ENCODE measurements at places on chromosomes 12 and 14.

DNA sequence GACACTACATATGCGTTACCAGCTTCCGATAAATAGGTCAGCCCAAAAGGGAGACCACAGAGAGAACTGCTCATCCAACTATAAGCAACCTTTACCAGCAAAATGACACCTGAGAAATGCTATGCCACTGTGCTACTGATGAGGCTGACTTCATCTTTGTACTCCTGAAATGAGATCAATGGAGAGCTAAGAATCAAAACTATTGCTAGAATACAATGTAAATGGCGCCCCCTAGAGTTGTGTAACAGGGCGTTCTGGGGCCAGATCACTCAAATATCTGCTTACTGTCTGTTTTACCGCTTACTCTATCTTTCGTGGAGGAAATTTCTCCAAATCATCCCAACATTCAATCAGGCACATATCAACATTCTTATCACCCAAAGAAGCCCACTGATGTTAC lies 4.6 kb downstream of the ZNF384 start:
- no peak for DNase-seq

DNA sequence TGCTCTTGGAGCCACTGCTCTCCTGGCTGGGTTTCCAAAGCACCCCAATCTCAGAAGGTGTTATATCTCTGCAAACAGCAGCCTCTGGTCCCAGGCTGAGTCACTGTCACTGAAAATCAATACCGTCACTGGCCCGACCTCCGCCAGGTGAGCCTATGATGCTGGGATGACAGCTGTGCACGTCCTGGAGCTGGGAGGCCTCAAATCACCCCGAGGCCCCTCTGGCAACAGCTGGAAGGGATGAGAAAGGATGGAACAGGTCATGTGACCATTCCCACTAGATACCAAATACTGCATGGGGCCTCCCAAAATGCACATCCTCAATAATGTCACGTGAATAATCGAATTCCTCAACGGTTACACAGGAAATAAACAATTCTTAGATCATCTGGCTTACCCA lies 190.8 kb downstream of the TTC7B start:
- no peak for DNase-seq

GRCh38 chr12:51855586-51856428 lies 7.3 kb upstream of the FIGNL2 start:
- peak; percentile 84 for DNase-seq

- no peak for DNase-seq
Observed at GRCh38 chr12:7444076-7444475, at the start of gene CD163L1. Gene CD163L1, minus strand, starts transcription at chr12:7444153. Its CDS starts 26 bp downstream, at chr12:7444127.

GRCh38 chr12:66500841-66501240 lies 178.0 kb downstream of the GRIP1 start:
- DNase-seq, result no peak

GRCh38 chr12:130474599-130475269 lies 137.0 kb downstream of the PIWIL1 start:
- DNase-seq, result no peak

- DNase-seq, result no peak
Observed at GRCh38 chr12:25924491-25925001, 33.9 kb upstream of the RASSF8 start.

DNA sequence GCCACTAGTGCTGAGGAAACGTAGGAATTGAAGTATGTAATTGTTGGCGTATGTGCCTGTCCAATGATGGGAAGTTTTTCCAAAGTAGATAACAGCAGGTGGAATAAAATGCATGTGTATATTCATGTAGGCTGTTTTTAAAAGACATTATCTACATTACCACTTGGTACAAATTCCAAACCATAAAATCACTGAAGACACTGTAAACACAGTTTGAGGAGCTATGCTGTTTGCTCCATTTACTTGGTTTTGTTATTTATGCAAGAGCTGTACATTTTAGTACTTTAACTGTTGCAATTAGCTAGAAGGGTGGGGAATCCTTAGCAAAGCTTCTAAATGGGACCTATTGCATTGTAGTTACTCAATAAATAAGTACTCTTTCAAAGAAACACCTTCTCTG lies 274.5 kb upstream of the DIO2 start:
- no peak for DNase-seq

DNA sequence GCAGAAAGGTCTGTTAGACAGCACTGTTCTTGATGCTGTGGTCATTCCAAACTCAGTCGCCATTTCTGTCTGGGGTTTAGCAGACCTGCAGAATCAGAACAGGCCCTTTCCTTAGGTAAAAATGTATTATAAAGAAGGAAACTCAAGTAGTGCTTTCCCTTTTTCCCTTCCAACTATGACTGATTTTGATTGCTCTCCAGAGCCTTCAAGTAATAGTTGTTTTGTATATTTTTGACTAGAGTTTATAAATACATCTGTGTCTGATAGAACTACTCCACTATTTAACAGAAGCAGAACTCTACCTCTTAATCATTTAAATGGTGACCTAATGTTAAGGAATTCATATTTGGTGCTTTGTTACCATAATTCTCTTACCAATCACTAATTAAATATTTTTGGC lies 74.0 kb downstream of the WNK1 start:
- no peak for DNase-seq

- no peak for DNase-seq
Observed at GRCh38 chr14:51626185-51626584, 25.5 kb upstream of the FRMD6 start.

GRCh38 chr12:63937378-63938316 lies 93.1 kb downstream of the SRGAP1 start:
- DNase-seq, result no peak

DNA sequence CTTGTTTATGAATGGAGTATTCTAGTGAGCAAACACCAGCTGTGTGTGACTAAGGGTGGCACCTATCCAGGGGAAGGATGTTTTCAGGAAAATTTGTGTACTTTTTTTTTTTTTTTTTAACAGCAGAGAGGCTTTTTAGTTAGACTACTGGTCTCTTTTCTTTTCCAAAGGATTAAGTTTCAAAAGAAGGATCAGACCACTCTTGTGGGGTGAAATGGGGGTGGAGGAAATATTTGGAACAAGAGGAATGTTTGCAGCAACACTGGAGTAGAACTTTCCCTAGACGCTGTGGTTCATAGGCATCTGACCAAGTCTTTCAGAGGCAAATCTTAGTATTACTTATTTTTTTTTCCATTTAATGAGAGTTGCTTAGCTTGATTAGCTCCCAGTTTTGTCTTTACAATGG lies 21.1 kb downstream of the NUBPL start:
- no peak for DNase-seq

DNA sequence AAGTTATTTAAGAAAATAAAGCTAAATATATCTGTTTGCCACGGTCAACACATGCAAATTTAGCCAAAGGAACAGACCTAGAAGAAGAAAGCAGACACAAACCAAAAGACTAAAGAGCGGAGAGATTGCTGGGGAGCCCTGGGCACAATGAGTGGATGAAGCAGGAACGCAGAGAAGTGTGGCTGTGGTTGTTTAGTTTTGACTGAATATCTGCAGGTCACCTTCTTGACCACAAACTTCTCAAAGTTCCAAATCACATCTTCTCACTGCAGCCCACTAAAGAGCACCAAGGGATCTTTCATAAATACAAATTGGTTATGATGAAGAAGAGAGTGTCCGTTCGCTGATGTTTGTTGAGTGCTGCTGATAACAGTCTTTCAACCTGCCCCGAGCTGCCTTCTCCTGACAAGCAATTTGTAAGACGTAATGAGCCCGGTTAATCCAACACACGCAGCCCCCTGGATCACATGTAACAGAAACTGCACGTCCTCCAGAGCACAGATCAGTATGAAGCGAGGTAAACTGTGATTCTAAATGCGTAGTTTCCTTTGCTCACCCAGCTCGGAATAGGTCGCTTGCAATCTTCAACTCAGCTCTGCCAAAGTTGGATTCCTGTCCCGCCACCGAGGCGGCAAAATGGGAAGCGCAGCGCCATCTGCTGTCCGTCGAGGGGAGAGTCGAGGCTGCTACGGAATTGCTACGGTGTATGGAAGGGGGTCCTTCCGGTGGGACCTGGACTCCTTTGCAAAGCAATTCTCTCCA lies 120.8 kb downstream of the GXYLT1 start:
- DNase-seq, result peak; percentile 92

DNA sequence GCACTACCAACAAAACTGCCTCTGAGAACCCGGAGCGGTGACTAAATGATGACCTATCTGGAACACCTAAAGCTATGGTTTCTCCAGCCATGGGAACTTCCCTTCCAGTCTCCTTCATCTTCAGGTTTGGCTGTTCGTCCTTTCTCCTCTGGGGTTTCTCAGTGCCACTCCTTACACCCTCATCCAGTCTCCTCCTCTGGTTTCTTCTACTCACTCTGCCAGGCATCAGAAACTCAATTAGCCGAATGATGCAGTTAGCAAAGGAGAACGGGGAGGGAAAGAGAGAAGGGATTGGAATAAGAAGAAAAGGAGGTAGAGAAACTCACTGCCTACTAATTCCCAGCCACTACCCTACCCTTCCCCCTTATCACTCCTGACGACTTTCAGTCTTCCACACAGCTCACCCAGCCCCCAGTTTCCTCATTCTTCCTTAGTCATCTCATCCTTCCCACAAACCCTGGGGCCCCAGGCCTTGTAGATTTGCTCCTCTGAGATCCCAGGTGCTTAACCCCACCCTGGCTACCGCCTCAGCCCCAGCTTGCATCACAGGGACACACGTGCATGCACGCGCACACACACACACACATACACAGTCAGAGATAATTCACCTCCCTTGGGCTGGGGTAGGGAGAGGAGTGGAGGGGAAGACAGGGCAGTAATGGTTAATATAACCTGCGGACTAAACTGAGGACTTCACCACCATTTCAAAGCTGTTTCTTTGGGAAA lies 13.0 kb downstream of the FGD6 start:
- peak; percentile 54 for DNase-seq

DNA sequence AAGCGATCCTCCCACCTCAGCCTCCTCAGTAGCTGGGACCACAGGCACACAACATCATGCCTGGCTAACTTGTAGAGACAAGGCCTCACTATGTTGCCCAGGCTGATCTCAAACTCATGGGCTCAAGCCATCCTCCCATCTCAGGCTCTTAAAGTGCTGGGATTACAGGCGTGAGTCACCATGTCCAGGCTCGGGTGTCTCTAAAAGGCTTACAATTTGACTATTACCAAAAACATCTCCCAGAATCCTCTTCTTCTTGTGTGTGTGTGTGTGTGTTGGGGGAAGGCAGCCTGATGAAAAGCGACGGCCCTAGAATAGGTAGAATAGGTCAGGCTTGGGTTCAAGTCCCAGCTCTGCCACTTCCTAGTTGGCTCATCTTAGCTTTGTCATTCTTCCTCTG lies 16.8 kb downstream of the MSI1 start:
- DNase-seq, result no peak

DNA sequence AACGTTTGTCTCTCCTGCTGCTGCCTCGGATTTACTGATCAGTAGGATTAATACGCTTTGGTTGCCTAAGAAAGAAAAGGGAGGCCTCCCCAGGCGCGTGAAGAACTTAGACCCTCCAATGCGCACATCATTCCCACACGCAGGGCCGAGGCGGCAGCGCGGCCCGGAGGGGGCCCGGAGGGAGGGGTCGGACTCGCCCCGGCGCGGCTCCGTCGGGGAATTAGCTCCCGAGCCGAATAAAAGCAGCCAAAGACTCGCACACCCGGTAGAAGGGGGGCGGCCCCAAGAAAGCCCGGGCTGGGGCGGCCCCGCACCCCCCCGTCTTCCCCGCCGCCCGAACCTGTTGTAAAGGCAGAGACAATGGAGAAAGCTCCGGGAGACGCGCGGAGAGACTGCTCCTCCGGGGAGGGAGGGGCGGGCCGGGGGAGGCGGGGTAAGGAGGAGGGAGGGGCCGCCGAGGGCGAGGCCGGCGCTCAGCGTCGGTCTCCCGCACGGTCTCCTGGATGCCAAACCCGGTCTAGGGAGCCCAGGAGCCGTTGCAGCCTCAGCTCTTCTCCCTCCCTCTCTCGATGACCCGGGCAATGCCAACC lies at the start of gene NELL2:
Gene NELL2 (minus strand): TSS at position 362 of the 590 bp plus-strand sequence. CDS start 446 bp downstream, outside the sequence.
- peak; percentile 49 for DNase-seq

DNA sequence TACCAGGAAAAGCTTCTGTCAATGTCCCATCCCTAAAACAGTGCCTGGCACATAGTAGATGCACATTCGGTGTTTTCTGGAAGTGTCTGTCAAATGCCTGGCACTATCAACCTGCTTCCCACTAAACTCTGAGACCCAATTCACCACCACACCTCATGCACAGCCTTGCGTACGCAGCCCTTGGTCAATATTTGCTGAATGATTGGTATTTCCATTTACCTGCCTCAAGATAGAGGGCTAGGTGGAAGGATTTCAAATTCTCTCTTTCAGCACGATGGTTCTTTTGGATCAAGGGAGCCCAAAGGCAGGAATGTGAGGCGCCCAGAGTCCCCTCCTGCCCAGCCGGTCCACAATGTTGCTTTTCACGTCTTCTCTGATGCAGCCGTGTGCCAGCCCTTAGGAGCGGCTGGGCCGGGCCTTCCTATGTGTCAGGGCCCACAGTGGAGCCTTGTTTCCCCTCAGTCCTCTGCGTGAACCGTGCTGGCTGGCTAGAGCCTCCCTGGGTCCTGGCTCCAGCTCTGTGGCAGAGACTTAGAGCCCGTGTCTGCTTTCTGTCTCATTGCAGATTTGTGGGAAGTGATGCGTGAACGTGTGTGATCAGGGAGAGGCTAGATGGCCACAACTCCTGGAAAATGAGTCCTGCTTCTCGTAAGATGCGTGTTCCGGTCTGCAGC lies 99.9 kb upstream of the RFLNA start:
- DNase-seq, result no peak

- DNase-seq, result no peak
Observed at GRCh38 chr12:26172946-26173552, 22.3 kb upstream of the SSPN start.

GRCh38 chr12:90090929-90091651 lies 382.5 kb upstream of the ATP2B1 start:
- DNase-seq, result no peak

DNA sequence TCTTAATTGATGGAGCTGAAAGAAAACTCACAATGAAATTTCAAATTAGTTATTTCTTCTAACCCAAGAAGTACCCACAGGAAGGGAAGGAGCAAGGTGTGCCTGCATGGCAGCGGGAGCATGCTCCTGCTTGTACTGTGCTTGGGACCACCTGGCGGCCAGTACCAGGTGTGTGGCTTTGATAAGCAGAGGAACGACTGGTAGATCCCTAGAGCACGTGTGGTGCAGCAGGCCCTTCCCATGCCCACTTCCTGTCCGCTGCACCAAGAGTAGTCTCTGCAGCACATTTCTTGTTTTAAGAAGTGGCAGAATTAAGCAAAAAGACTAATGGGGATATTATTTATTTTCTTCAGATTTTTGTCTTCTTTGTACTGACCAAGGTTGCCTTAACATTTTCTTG lies 122.3 kb upstream of the ATF1 start:
- no peak for DNase-seq

GRCh38 chr14:89277203-89277602 lies 139.8 kb downstream of the FOXN3 start:
- DNase-seq, result no peak

DNA sequence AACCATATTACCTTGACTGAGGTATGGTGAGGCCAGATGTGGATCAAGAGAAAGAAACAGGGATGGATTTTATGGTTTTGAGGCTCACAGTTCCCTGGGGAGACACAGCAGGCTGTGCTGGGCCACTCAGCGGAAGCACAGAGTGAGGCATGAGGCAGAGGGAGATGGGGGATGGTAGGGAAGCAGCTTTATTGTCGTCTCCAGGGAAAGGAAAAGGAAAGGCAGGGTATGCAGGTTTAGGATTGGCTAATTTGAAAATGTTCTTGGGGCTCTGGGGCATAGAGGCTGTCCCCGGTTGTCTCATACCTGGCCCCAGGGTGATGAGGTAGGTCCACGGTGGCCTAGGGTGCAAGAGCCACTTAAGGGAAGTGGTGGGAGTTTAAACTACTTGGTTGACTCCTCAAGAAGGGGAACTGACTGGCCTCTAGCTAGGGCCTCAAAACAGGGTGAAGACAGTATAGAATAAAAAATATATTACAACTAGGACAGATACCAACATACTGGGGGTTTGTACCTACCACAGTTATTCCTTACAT lies 322.8 kb downstream of the RGS6 start:
- no peak for DNase-seq

All from H1 (cell line).